ENCODE measurements at places on chromosomes 3 and 15. TPM values are rescaled to one million over a fixed set of nuclear protein-coding genes. Genes with fewer than 3 reads are reported as not detected.

LDHAL6B gene
- total RNA-seq = not detected

SPATA12 gene
- under 0.01 TPM for total RNA-seq

MESP2 gene
- total RNA-seq = 0.25 TPM

NDN gene
- total RNA-seq = 39.4 TPM

C2CD4A gene
- total RNA-seq = 0.06 TPM

NANOGP8 gene
- not detected for total RNA-seq

MESP1 gene
- 0.37 TPM for total RNA-seq

STARD9 gene
- total RNA-seq = 2.2 TPM

LTF gene
- total RNA-seq = not detected

TMC3 gene
- not detected for total RNA-seq

GRK7 gene
- not detected for total RNA-seq

PTPN9 gene
- total RNA-seq = 19.2 TPM

MYO5C gene
- total RNA-seq = 0.50 TPM

ISG20 gene
- 10.5 TPM for total RNA-seq

HOMER2 gene
- total RNA-seq = 6.5 TPM

BOC gene
- total RNA-seq = 5.0 TPM

EHHADH gene
- total RNA-seq = 5.0 TPM

Measured in aortic smooth muscle cell (primary cell).